Gastrocnemius medialis (tissue), 4 donors: ENCODE measurements at places on chromosomes 1 and 21. TPM values are rescaled to one million over a fixed set of nuclear protein-coding genes. Genes with fewer than 3 reads are reported as not detected.

Gene ICOSLG
- 1.6 TPM for total RNA-seq

Gene PGLYRP4
- total RNA-seq = not detected

Gene HES4
- 17.4 TPM for total RNA-seq

Gene PDZK1
- not detected for total RNA-seq

DNA sequence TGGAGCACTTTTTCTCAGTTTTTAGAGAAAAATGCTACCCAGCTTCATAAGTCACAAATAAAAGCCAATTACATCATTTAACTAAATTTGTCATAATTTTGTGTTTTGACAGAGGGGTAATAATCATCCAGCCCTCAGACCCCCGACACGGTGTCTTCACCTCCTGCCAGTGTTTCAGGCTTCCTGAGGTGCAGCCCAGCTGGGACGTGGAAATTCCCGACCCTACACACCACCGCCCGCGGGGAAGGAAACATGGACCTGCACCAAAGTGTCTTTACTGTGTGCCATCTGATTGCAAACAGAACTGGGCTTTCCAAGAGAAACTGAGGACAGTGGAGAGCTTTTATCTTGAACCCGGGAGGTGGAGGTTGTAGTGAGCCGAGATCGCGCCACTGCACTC lies 7.7 kb upstream of the INAVA start:
- no peak for DNase-seq

GRCh38 chr1:115624859-115625258 lies 16.9 kb upstream of the VANGL1 start:
- no peak for DNase-seq

GRCh38 chr1:61732726-61733125 lies 7.8 kb upstream of the TM2D1 start:
- no peak for DNase-seq

GRCh38 chr1:200795156-200795555 lies 56.5 kb downstream of the CAMSAP2 start:
- no peak for DNase-seq

DNA sequence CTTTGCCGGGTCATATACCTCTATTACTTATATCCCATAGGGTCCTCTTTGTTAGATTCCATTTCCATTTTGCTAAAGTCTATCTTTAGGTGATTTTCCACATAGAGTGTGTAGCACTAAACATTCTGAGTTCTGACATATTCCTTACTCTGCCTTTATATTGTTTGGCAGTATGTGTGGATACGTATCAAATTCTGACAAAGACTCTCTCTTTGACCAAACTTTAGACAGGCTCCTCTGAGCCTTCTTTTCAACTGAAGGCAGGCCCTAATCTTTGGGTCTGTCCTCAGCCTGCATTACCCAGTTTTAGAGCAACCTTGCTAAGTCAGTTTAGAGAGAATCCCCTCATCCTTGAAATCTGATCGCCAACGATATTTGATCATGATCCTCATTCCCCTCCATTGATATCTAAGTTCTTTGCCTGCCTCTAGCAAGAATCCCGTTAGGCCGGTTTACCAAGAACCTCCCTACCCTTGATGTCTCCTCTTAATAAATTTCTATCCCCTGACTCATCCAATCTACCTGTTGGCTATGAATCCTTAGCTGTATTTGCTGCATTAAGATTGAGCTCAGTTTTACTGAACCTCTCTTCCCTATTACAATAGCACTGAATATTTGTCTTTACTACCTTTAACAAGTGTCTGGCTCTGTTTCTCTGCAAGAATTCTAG lies 10.4 kb upstream of the PPT1 start:
- no peak for DNase-seq
